ENCODE measurements at places on chromosomes 4 and X.

DNA sequence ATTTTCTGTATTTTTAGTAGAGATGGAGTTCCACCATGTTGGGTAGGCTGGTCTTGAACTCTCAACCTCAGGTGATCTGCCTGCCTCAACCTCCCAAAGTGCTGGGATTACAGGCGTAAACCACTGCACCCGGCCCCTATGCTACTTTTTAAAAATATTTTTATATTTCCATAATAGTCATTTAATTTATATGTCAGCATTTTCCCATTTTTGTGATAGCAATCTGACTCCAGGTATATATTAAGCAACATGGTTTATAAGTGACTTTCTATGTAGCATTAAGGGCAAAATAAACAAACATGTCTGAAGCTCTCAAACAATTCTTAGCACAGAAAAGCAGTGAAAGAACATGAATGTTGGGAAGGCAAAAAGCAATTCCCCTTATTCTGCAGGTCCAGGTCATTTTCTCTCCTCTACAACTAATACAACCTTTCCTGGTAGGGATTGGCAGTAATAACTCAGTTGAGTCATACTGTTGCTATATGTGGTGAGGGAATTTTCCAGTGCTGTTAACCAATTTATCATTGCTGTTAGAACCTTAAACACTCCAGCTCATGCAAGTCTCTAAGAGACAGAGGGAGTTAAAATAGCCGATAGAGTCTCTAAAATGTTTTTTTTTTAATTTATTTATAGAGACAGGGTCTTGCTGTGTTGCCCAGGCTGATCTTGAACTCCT is 24.0 kb downstream of the SMIM14 start:
- peak; percentile 67 for DNase-seq

DNA sequence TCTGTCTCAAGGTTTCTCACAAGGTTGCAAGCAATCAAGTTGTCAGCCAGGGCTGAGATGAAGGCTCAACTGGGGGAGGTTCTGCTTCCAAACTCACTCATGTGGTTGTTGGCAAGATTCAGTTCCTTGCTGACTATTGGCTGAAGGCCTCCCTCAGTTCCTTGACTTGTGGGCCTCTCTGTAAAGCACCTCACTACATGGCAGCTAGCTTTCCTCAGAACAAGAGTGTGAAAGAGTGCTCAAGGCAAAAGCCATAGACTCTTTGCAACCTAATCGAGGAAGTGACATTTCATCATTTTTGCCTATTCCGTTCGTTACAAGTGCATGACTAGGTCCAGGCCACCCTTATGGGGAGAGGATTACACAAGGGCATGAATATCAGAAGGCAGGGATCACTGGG is 52.0 kb downstream of the CXorf58 start:
- no peak for DNase-seq

DNA sequence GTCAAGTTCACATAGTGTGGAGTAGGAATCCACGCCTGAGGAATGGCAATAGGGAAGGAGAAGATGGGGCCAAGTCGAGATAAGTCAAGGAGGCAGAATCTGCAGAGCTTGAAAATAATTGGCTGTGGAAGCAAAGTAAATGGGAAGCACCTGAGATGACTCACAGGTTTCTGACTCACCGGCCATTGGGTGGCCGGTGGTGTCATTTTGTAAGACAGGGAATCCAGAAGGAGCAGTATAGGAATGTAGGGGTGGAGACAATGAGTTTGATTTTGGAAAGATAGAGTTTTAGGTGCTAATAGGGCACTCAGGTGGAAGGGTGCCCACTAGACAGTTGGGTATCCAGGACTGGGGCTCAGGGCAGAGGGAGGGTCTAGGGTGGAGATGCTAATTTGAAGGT is 201.0 kb upstream of the MAMLD1 start:
- DNase-seq = no peak

DNA sequence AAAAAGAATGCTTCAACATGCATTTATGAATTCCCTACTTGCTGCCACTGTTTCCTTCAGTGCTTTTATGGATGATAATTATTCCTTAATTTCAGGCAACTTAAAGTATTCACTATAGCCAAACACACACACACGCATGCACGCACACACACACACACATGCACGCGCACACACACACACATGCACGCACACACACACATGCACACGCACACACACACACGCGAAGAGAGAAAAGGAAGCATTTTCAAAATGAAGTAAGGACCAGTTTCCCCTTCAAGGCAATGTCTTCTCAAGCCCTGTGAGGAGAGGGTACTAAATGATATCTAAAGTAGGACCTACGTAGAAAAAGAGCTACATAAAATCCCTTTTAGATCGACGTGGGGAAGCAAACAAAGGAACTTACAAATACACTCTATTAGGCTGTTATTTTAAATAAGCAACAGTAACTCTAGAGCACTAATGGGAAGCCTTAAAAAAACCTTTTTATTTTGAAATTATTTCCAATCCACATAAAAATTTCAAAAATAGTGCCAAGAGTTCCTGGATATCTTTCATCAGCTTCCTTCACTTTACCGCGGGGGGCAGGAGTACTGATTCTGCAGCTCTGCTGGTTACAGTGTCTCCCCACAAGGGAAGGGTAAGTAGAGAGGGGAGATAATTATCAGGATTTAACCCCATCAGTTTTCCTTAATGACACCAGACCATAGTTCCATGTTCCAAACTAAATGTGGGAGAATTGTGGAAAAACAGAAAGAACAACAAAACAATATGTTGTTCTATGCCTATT is 13.7 kb downstream of the IRF2 start:
- DNase-seq = no peak

- DNase-seq = no peak
Observed at GRCh38 chr4:148481636-148482035, 39.4 kb upstream of the NR3C2 start.

GRCh38 chr4:138181287-138181686 is 60.9 kb downstream of the SLC7A11 start:
- no peak for DNase-seq

- peak; percentile 100 for DNase-seq
Observed at GRCh38 chr4:145545538-145546174, 64.0 kb downstream of the SMAD1 start.

GRCh38 chr4:65083076-65083475 is 587.2 kb downstream of the EPHA5 start:
- DNase-seq = no peak

GRCh38 chr4:76022031-76022430 is 1.3 kb downstream of the CXCL10 start:
- DNase-seq = no peak

DNA sequence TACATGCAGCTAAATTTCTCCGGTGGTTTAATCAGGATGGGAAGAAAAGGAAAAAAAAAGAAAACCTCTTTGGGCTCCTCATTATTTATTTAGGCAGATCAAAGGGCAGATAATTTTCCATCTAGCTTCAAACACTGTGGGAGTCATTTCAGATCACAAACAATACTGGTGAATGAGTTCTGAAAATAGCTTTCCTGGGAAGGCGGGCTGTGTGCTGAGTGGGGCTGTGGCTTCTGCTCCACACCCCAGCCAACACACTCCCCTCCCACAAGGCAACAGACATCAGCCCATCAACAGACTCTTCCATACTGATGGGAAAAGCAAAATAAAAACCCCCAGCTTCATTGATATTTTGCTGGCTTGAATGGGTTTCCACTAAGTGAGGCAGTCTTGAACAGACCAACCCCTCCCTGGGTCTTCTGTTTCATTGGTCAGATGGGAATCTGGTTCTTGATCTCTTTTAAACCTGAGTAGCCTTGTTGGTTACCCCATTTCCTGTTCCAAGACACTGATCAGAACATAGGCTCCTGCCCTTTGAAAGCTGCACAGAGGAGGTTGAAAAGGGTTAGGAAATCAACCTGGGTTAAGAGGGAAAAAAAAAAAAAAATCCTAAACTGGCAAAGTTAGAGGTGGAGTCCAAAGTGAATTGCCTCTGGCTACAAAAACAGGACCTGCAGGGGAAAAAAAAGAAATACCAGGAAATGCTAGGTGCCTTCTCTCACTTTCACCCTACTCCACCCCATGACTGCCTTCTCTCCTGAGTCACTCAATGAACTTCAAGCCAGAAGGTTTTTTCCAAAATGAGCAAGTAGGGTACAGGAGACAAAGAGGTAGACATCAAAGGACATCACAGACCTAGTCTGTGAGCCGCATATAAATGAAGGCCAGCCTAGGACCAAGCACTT is 20.0 kb downstream of the AMOT start:
- DNase-seq = no peak

DNA sequence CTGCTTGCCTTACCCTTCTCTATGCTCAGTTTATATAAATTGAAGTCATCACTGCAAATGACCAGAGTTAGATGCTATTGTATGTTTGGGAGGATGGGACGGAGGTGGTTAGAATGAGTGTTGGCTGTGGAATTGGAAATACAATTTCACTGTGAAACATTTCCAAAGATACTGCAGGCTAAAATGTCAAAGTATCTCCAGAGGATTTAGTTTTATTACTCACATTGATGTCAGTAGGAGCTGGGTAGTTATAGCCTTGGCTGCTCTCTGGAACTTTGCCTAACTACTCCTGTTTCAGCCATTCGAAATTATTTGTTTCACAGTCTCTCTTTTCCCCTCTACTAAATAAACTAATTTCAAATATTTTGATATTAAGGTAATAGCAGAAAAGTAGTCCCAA is 92.6 kb upstream of the PPP3CA start:
- no peak for DNase-seq

DNA sequence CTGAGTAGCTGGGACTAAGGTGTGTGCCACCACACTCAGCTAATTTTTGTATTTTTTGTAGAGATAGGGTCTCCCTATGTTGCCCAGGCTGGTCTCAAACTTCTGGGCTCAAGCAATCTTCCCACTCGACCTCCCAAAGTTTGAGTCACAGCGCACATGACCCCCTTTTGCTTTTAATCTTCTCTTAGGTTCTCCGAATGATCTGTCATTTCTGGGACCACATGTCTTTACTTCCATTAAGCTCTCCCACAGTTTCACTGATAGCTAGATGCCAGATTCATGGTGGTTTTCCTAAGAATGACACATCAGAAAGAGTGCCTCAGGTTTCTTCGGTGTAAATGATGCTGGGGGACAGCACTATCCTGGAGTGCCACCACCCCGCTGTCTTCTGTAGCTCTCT is 17.9 kb downstream of the PRKX start:
- no peak for DNase-seq

DNA sequence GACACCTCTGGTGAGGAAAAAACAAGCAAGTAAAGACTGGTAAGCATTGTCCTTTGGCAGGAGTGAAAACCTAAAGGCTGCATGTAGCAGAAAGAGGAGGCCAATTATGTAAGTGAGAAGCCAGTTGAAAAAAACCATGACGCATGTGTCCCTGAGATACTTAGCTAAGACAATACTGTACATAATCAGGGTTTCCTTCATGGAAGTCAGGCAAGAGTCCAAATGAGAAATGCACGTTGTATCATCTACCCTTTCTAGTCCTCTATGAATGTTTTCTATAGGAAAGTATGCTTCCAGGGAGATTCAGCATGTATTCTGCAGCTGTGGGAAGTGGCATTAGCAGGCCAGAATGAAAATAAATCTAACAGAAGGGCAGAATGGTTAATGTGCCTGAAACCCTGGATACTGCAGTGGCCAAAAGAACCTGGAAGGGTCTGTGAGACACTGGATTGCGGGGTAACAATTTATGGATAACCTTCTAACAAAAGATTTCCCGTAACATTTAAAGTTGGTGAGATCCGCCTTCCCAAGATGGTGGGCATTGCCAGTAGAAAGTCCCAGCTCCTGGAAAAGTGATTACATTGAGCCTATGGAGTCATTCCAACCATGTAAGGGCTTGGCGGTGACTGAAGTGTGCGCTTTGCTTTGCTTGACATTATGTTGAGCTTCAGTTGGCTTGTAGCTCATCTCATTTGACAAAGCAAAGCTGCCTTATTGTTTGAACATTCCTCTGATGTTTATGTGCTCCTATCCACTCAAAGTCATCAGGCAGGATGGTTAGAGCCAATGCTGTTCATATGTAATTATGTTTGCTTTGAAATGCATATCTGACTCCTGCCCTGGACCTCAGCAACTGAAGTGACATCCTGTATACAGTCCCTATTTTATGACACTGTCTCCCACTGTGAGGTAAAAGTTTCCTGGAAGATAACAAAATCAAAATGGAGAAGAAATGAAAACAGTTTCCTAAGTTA is 200.4 kb downstream of the ARHGAP24 start:
- DNase-seq = no peak

DNA sequence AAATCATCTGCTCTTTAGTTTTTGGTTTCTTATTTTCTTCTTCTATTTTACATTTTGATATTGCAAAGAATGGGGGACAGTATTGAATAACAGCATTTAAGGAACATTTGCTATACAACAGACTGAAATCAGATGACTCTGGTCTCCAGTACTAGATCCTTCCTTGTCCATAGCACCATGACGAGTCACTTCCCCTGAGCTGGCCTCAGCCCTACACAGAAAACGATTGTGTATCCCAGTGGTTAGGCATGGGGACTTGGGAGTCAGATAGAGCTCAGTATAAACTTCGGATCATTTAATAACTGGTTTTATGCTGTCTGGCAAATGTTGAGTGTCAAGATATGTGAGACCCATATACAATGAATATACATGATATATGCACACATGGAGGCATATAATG is 44.7 kb upstream of the BEX4 start:
- DNase-seq = peak; percentile 9

DNA sequence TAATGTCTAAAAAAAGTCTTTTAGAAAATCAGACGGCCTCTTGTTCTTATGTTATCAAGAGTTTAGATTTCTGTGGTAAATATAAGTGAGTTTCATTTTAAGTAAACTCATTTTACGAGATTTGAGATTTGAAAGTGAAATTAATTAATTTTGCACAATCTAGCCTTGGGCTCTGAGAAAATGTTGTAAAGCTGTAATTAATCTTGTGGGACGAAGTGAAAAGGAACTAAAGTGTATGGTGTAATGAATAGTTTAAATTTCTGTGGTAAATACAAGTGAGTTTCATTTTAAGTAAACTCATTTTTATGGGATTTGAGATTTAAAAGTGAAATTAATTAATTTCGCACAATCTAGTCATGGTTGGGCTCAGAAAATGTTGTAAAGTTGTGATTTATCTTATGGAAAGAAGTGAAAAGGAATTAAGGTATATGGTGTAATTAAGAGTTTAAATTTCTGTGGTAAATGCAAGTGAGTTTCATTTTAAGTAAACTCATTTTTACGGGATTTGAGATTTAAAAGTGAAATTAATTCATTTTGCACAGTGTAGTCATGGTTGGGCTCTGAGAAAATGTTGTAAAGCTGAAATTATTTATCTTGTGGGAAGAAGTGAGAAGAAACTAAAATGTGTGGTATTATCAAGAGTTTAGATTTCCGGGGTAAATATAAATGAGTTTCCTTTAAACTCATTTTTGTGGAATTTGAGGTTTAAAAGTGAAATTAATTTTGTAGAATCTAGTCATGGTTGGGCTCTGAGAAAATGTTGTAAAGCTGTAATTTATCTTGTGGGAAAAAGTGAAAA is 1.6 kb downstream of the SCML1 start:
- DNase-seq = peak; percentile 0

- no peak for DNase-seq
Observed at GRCh38 chrX:136166221-136166855, 19.0 kb downstream of the FHL1 start.

All from endothelial cell of umbilical vein (primary cell).